ENCODE measurements at places on chromosomes 1 and 21.

DNA sequence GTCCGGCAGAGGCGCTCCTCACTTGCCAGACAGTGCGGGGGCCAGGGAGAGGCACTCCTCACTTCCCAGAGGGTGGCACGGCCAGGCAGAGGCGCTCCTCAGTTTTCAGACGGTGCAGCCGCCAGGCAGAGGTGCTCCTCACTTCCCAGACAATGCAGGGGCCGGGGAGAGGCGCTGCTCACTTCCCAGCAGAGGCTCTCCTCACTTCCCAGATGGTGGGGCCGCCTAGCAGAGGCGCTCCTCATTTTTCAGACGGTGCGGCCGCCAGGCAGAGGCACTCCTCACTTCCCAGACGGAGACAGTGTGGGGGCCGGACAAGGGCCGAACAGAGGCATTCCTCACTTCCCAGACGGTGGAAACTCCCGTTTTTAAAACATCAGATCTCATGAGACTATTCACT, 238.4 kb upstream of the CACYBP start:
- DNase-seq, result no peak

DNA sequence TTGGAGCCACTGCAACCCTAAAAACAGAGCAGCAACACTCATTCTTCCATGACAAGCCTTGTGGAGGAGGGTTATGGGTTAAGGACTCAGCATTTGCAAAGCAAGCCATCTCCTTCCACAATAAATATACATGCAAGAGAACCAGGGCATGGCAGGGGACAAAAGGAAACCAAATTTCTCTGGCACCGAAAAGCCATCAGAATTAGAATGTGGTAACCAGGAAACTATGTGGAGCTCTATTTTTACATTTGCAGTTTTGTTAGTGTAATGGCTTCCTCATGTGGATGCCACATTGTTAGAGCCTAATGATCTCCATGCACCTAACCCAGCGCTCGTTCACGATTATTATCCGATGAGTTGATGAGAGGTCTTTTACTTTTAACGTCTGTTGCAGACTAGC, 91.7 kb downstream of the NAV1 start:
- no peak for DNase-seq

- peak; percentile 59 for DNase-seq
These were observed 41.6 kb upstream of the AGL start for GRCh38 chr1:99808391-99809115.

DNA sequence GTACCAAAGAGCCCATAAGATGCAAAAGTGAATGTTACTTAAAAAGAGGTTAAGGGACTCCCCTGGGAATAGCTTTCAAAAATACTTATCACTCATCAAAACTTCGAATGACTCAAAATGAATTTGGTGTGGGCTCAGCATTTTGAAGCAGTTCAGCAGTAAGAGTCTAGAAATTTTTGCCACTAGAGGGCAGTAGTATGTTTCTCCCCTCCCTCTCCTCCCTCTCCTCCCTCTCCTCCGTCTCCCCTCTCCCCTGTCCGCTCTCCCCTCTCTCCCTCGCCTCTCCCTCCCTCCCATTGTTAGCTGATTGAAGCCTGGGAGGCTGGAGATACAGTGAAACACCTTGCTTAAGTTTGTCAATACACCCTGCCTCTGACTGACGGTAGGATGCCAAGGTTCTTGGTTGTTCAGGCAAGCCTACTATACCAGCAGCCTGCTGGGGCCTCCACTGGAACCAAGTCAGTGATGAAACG, 70.8 kb upstream of the TENT5C start:
- peak; percentile 67 for DNase-seq

DNA sequence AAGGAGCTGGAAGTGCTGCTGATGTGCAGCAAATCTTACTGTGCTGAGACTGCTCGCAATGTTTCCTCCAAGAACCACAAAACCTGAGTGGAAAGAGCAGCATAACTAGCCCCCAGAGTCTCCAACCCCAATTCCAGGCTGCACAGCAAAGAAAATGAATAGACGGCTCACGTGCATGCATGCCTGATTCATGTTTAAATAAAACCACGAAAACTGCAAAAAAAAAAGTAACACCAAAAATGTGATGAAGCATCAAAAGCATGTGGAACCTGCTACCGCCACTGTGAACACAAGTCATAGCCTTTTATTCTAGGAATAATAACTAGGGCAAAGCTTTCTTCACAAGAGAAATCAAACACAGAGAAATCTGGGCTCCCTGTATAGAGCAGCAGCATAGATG, 9.6 kb upstream of the TRNP1 start:
- no peak for DNase-seq
